ENCODE measurements at places on chromosomes 2 and 18.

GRCh38 chr2:176123411-176124109 is 1.0 kb downstream of the HOXD9 start:
- DNase-seq: no peak

- DNase-seq: no peak
These were observed 39.1 kb upstream of the BZW1 start for GRCh38 chr2:200772620-200773019.

GRCh38 chr2:132915812-132916549 is 246.0 kb upstream of the LYPD1 start:
- no peak for DNase-seq

GRCh38 chr2:168237741-168238140 is 9.7 kb downstream of the STK39 start:
- DNase-seq: no peak

Data from activated CD4-positive, alpha-beta memory T cell treated with anti-CD3 and anti-CD28 coated beads for 36 hours (primary cell).